ENCODE measurements at places on chromosomes 16 and 17.

- no peaks in the 10 kb centered on the region for H3K27me3 ChIP-seq
- no peak overlapping the region for H3K27ac ChIP-seq
- H3K4me3 ChIP-seq = no peak overlapping the region
- no peak for DNase-seq
- peaks cover 8% of the 10 kb centered on the region for H3K4me1 ChIP-seq
- H3K36me3 ChIP-seq = no peaks in the 10 kb centered on the region
Observed at GRCh38 chr17:59494757-59495368, 70.5 kb upstream of the DHX40 start.

GRCh38 chr17:1769822-1770477, 8.1 kb downstream of the SERPINF1 start:
- peaks cover 18% of the 10 kb centered on the region for H3K4me1 ChIP-seq
- peaks cover 6% of the 10 kb centered on the region for H3K27me3 ChIP-seq
- DNase-seq = no peak
- no peak overlapping the region for H3K27ac ChIP-seq
- H3K4me3 ChIP-seq = no peak overlapping the region
- H3K36me3 ChIP-seq = no peaks in the 10 kb centered on the region

DNA sequence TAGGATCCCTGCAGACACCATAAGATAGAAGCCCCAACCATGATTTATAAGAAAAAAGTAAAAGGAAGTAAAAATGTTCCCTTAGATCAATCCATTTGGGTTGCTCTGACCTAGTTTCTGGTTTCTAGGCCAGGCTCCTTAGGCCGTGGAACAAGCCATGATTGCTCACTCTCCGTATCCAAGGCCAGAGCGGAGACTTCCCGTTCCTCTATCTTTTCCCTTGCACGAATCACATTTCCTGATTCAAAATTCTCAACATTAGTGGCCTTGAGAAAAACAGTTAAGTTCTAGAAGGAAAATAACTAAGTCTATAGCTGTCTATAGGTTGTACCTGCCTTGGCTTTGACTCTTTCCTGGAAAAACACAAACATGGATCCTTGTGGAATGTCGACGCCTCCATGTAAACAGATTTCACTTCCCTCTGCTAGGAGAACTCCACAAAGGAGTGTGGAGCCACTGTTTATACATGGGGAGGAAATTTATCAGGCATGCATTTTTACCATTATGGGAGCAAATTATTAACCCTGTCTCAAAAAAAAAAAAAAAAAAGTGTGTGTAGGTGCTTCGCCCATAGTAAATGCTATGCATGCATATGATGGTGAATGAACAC, 149.6 kb downstream of the ZFHX3 start:
- H3K36me3 ChIP-seq = peaks cover 4% of the 10 kb centered on the region
- H3K4me3 ChIP-seq = no peak overlapping the region
- no peak overlapping the region for H3K27ac ChIP-seq
- H3K27me3 ChIP-seq = no peaks in the 10 kb centered on the region

- H3K4me3 ChIP-seq = no peak overlapping the region
- DNase-seq = no peak
- no peaks in the 10 kb centered on the region for H3K36me3 ChIP-seq
- no peak overlapping the region for H3K27ac ChIP-seq
Observed at GRCh38 chr17:74595037-74595750, 3.1 kb upstream of the CD300LD start.

DNA sequence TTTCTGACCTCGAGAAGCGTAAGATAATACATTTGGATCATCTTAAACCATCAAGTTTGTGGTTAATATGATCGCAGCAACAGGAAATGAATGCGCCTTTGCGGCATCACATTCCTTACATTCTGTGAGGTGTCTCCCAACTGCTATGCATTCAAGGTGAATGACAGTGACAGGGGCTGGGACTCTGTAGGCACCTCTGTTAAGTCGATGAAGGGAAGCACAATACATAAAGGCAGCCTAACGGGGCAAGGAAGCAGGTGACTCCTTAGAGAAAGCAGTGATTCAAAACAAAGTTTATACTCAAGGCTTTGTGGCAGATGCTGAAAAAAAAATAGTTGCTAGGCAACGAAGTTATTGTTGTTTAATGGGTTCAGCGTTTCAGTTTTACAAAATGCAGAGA, 21.6 kb upstream of the EVPL start:
- peaks cover 100% of the 10 kb centered on the region for H3K36me3 ChIP-seq
- no peaks in the 10 kb centered on the region for H3K4me1 ChIP-seq
- H3K27me3 ChIP-seq = no peaks in the 10 kb centered on the region
- no peak for DNase-seq

DNA sequence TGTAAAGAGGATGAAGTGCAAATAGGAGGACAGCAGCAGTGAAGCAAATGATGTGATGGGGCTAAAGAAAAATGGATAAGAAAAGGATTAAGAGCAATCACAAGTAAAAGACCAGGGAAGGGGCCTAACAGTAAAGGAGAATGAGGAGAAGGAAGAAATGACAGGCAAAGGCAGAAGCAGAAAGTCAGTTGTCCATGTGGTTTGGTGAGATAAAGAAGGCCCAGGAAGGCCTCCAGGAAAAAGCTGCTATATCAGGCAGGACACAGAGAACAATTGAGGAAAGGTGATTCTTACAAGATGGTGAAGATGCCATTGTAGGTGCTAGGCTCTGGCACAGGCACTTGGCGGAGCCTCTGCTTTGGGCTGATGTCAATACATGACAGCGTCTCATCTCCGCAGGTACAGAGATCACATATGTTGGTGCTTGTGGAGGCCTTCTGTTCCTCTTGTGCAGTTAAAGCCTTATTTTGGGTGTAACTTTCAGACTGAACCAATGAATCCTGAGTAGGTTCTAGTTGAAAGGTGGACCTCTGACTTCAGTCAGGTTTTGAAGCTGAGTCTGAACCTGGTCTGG, 18.1 kb downstream of the RDM1 start:
- H3K4me3 ChIP-seq = no peak overlapping the region
- no peak overlapping the region for H3K27ac ChIP-seq
- DNase-seq = no peak

- no peak overlapping the region for H3K4me3 ChIP-seq
- peaks cover 92% of the 10 kb centered on the region for H3K36me3 ChIP-seq
- H3K4me1 ChIP-seq = peaks cover 5% of the 10 kb centered on the region
- peak overlapping the region; percentile 0 for H3K27ac ChIP-seq
- no peak for DNase-seq
- H3K27me3 ChIP-seq = no peaks in the 10 kb centered on the region
Observed at GRCh38 chr17:42337442-42337841, 49.1 kb downstream of the STAT5A start.

DNA sequence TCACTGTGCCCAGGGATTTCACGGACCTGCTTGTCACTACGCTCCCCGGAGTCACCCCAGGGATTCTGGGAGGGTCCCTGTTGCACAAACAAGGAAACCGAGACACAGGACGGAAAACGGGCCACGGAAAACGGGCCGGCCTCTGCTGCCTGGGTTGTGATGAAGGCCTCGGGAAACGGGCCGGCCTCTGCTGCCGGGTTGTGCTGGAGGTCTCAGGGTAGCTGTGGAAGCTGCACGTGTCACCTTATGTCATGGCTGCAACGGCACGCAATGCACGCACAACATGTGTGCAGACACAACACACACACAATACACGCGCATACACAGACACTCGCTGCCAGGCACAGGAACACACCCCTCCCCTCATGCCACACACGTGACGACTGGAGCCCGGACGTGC, 27.0 kb upstream of the GNG13 start:
- no peak for DNase-seq
- H3K27ac ChIP-seq = no peak overlapping the region
- H3K36me3 ChIP-seq = no peaks in the 10 kb centered on the region
- H3K27me3 ChIP-seq = peaks cover 75% of the 10 kb centered on the region

- H3K36me3 ChIP-seq = peaks cover 2% of the 10 kb centered on the region
- no peak for DNase-seq
- peak overlapping the region; percentile 8 for H3K27ac ChIP-seq
- no peaks in the 10 kb centered on the region for H3K4me1 ChIP-seq
- H3K27me3 ChIP-seq = no peaks in the 10 kb centered on the region
Observed at GRCh38 chr16:11561454-11561805, 25.3 kb downstream of the LITAF start.

GRCh38 chr16:49022351-49022963, 259.2 kb downstream of the CBLN1 start:
- H3K27ac ChIP-seq = no peak overlapping the region
- H3K4me3 ChIP-seq = no peak overlapping the region
- no peaks in the 10 kb centered on the region for H3K36me3 ChIP-seq
- peaks cover 20% of the 10 kb centered on the region for H3K27me3 ChIP-seq
- no peaks in the 10 kb centered on the region for H3K4me1 ChIP-seq
- DNase-seq = no peak

GRCh38 chr16:75578212-75578611, 12.0 kb downstream of the GABARAPL2 start:
- H3K27ac ChIP-seq = no peak overlapping the region
- no peaks in the 10 kb centered on the region for H3K27me3 ChIP-seq
- no peaks in the 10 kb centered on the region for H3K4me1 ChIP-seq
- no peak overlapping the region for H3K4me3 ChIP-seq
- no peak for DNase-seq

DNA sequence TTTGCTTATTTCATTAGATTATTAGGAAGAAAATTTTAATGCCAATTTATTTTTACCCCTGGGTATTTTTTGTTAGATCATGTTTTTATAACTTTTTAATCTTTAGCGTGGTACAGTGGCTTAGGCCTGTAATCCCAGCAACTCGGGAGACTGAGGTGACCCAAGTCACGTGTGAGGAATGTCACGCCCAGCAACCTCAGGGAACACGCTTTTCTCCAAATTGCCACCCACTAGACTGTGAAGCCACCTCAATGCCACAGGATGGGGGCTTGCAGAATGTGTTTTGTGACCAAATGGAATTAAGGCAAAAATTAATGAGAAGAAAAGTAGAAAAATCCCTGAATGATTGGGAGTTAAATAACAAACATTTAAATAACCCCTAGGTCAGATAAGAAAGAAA, 141.8 kb downstream of the LAT start:
- no peak overlapping the region for H3K4me3 ChIP-seq
- no peak overlapping the region for H3K27ac ChIP-seq
- H3K36me3 ChIP-seq = no peaks in the 10 kb centered on the region
- no peak for DNase-seq

DNA sequence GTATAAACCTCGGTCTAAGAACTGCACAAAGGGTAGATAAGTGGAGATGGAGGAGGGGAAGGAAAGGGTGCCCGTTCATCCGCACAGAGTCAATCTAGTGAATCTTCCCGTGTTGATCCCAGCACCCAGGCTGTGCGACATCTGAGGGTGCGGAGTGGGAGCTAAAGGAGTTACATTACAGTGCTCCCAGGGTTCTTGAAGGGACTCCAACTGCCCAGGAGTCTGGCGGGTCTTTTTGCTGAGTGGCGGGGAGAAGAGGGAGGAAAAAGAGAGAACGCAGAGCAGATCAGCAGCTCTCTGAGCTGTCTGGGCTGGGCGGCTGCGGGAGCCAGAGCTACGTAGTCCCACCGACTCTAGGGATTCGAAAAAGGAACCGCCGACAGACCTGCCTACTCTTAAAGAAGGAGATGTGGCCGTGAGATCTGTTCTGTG, 1.6 kb upstream of the CA10 start:
- no peak overlapping the region for H3K27ac ChIP-seq
- H3K36me3 ChIP-seq = no peaks in the 10 kb centered on the region
- no peak overlapping the region for H3K4me3 ChIP-seq
- H3K27me3 ChIP-seq = peaks cover 43% of the 10 kb centered on the region

DNA sequence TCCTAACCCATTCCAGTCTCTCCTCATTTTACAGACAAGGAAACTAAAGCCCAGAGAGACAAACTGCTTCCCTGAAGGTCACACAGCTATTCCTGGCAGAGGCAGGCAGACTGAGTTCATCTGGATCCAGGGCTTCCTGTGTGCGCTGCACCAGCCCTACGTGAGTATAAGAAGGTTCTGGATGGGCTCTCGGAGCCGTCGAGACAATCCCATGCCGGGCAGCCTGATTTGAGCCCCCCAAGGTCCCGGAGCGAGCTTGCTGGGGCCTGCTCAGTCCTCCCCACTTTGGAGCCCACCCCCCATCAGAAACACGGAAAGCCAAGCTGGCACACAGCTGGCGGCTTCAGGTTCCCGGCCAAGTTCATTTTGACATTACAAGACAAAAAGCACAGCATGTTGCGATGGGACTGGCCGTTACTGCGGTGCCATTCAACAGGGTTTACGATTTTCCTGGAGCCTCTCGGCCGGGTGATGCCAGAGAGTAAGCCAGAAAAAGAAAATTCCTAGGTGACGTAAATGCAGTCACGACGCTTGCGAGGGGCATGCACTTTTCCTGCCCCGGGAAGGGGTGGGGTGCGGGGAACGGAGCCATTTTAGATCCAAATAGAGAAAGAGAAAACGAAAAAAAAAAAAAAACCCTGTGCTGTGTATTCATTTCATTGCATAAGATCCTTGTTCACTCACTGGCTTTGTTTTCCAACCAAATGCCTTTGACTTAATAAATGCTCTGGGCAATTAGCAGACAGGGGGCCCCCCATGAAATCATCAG, 167.1 kb upstream of the FOXF1 start:
- peak overlapping the region; percentile 6 for H3K4me3 ChIP-seq
- no peaks in the 10 kb centered on the region for H3K27me3 ChIP-seq
- H3K4me1 ChIP-seq = peaks cover 13% of the 10 kb centered on the region

DNA sequence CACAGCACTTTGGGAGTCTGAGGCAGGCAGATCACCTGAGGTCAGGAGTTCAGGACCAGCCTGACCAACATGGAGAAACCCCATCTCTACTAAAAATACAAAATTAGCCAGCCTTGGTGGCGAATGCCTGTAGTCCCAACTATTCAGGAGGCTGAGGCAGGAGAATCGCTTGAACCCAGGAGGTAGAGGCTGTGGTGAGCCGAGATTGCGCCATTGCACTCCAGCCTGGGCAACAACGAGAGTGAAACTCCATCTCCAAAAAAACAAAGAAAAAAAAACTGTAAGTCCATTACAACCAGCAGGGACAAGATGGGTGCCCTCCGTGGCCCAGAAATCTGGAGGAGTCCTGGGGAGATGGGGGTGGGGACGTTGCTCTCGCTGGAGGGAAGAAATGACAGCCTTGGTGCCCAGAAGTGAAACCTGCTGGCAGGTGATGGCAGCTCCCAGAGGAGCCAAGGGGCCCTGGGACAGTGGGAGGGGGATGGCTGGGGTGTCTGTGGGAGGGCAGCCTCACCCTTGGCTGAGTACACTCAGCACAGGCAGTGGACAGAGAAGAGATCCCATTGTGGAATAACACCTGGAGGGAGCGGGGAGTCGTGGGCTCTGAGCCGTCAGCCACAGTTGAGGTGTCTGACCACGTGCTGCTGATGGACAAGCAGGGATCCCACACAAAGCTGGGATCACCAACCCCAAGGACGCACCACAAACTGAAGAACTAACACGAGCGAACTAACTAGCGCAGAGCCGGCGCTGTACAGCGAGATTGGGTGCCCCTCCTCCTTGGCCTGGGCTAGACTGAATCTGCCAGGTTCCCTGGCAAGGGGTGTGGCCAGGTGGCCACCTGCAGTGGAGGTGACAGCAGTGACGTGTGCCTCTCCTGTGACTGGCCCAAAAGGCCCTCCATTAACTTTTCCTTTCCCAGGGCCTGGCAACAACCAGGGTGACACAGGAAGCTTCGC, 46.9 kb upstream of the BAHCC1 start:
- no peak overlapping the region for H3K4me3 ChIP-seq
- no peak overlapping the region for H3K27ac ChIP-seq
- no peaks in the 10 kb centered on the region for H3K4me1 ChIP-seq
- no peak for DNase-seq
- no peaks in the 10 kb centered on the region for H3K27me3 ChIP-seq
- H3K36me3 ChIP-seq = no peaks in the 10 kb centered on the region

Measured in tibial artery (tissue), 4 donors.